Bronchial epithelial cell (primary cell): ENCODE measurements at places on chromosomes 7 and 10. TPM values are rescaled to one million over a fixed set of nuclear protein-coding genes. Genes with fewer than 3 reads are reported as not detected.

Gene NKX1-2
- total RNA-seq: 0.51 and 2.1 TPM in 2 replicates

DNA sequence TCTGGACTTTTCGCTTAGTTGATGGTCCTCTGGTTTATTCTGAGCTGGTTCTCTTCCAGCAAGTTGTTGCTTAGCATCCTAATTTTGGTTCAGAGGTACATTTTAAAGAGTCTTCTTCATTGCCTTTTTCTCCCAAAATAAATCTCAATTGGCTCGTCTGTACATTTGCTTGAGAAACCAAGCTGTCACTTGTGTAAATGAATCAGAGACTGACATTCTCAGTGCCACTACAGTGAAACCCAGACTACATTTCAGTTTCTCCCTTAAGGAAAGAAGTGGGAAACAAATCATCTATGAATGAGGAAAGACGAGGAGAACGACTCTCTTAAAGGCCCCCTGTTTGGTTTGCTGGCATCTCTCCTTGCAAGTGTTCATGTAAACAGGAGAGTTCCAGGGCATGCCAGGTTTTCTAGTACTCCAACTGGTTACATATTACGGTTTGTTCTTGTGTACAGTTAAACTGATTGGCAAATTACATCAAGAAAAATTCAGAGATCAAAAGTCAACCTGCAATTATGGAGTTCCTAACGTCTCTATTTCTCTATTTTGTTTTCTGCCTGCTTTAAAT, 654.6 kb downstream of the SH2D4B start:
- no peak for DNase-seq

DNA sequence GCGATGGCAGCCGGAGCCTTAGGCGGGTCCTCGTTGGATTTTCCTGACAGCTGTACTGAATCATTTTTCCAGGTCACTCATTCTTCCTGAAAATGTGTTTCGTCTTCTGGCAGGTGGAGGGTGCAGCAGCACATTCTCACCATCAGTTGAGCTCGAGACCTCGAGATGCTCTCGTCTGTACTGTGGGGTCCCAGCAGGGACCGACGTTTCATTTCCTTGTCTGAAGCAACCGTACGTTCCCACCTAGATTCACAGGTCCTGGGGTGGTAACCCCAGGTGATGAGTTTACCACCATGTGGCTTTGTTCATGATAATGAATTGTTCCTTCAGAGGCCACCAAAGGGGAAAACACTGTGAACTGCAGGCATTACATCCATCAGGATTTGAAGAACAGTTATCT, 298.5 kb upstream of the FOXK1 start:
- DNase-seq: no peak

DNA sequence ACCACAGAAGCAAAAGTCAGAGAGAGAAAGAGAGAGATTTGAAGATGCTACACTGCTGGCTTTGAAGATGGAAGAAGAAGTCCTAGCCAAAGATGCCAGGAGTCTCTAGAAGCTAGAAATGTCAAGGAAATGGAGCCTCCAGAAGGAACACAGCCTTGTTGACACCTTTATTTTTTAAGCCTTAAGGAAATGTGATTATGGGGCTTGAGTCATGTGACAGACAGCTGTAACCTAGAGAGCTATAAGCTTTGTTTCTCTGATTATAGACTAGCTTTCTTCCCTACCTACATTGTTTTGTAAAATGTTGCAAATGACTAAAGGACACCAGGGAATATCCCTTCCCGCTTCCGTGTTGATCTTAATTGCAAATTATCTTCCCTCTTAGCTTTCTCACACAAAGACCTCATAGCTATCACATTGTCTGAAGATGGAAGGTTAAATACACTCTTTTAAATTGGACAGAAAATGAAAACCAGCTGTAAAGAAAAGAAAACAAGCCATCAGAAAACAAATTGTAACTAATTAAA, 199.9 kb downstream of the ARHGAP12 start:
- no peak for DNase-seq

Gene SLC16A9
- total RNA-seq: 2.9 and 7.8 TPM in 2 replicates

GRCh38 chr10:2790396-2791188, 276.8 kb upstream of the PFKP start:
- no peak for DNase-seq

- peak; percentile 98 for DNase-seq
Measured at GRCh38 chr10:5234106-5234860, 37.6 kb downstream of the AKR1C4 start.

GRCh38 chr7:158494162-158494586, 93.4 kb downstream of the PTPRN2 start:
- no peak for DNase-seq

- peak; percentile 10 for DNase-seq
Measured at GRCh38 chr7:48518092-48518491, 346.8 kb downstream of the ABCA13 start.

DNA sequence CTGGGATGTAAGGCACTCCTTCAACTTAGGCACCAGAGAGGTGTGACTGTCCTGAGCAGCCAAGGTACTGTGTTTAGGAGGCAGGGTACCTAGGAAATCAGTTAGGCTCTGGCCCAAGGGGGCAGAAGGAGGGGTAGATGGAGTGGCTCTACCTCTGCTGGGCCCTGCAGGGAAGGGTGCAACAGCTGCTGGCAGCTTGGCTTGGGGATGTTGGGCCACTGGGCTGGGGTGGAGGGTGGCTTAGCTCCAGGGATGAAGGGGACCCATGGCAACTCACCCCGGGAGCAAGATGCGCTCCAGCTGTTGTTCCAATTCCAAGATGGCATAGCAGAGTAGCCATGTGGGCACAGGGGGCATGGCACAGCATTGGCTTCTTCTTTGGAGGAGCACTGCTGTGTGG, 42.1 kb downstream of the NEURL1 start:
- DNase-seq: no peak

DNA sequence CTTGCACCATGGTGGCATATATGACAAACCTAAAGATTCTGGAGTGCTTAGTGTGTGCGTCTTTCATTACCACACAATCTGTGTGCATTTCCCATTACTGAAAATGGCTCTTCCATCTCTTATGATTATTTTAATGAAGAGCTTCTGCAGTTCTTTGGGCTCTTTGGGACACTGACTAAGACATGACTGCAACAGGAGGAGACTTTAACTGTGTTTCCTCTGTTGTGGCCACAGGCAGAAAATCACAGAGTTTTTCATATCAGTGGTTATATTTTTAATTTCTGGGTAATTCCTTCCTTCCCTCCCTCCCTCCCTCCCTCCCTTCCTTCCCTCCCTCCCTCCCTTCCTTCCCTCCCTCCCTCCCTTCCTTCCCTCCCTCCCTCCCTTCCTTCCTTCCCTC, 58.1 kb downstream of the WNT2 start:
- no peak for DNase-seq

DNA sequence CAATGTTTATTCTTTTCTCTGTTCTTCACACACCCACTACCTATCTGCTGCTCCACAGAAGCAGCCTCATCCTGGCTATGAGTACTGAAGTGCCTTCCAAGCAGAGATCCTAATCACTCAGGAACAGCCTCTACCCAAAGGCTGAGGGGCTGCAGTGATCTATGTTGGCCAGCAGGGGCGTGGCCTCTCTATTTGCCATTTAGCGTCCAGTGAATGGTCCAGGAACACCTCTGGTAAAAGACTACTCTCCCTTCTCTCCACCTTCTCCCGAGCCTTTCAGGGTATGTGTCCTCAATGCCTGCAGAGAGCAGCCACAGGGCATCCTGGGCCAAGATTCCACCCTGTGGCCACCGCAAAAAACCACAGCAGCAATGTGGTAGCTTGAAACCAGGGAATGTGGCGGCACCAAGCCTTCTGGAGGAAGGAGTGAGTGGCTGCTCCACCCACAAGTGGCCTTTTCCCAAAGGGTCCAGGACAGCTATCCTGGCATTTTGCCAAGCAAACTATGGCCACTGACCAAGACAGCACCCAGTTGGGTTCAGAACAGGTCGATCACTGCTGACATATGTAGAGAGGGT, 70.9 kb downstream of the SYPL1 start:
- DNase-seq: no peak

Gene CDC14C
- not detected in 2 replicates for total RNA-seq

DNA sequence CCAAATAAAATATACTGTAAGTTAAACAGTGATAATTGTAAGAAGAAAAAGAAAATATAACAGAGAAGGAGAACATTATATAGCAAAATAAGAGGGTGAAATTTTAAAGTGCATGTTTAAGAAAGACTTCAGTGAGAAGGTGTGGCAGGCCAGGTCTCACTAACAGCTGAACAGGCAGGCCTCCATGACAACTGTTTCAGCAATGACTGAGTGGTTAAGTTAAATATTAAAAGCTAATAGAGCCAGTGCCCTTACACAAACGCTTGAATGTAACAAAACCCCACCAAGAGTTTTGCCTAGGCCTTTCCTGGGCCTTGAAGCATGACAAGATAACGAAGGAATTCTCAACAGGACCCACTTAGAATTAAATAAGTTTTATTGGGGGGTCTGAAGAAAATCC, 32.6 kb downstream of the CFAP43 start:
- DNase-seq: no peak

Gene NRAP
- not detected in 2 replicates for total RNA-seq

GRCh38 chr7:146660839-146661238, 544.2 kb downstream of the CNTNAP2 start:
- DNase-seq: no peak

DNA sequence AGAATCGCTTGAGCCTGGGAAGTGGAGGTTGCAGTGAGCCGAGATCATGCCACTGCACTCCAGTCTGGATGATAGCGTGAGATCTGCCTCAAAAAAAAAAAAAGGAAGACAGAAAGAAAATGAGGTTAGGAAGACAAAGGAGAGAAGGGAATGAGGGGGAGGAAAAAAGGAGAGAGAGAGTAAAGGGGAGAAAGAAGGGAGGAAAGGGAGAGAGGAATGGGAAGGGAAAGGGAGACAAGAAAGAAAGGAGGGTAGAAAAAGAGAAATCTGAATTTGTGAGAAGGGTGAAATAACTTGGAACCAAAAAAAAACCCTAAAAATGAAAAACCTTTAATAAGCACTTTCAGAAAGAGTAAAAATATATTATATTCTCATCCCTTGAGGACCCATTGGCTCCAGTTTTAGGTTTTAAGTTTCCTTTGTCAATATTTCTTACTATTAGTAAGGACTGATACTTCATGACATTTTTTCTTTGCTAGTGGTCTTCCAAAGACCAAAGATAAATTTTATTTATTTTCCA, 54.9 kb downstream of the POT1 start:
- no peak for DNase-seq

Gene IGFBP1
- total RNA-seq: under 0.01 and 0.13 TPM in 2 replicates

DNA sequence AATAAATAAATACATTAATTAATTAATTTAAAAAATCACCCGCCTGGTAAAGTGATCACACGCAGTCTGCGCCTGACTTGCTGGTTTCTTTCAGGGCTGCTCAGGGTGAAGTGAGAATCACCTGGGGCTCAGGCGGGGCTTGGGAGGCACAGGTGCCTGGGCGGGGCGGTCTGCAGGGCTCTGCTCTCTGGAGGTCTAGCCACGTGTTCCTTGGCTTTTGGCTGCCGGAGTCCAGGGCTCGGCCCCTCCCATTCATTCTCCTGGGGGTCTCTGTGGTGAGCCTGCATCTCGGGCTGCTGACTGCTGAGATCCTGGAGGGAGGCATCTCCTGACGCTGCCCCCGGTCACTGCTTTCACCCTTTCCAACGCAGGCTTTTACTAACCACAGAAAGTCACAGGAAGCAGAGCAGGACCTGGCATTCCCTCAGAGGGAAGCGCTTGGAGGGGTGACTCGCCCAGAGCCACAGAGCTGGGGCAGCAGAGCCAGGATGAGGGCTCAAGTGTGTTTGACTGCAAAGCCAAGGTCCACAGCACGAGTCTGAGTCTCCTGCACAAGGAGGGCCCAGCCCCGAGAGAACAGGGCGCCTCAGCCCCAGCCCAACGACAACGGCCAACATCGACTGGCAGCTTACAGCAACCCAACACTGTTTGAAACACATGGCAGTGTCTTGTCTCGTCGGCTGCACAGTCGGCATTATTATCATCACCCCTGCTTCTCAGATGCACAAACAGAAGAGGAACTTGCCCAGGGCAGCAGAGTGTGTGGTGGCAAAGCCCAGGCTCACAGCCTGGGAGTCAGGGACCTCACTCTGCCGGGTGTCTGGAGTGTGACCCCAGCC, 22.4 kb upstream of the MNX1 start:
- no peak for DNase-seq

GRCh38 chr10:69787681-69788080, 14.0 kb upstream of the COL13A1 start:
- DNase-seq: no peak

DNA sequence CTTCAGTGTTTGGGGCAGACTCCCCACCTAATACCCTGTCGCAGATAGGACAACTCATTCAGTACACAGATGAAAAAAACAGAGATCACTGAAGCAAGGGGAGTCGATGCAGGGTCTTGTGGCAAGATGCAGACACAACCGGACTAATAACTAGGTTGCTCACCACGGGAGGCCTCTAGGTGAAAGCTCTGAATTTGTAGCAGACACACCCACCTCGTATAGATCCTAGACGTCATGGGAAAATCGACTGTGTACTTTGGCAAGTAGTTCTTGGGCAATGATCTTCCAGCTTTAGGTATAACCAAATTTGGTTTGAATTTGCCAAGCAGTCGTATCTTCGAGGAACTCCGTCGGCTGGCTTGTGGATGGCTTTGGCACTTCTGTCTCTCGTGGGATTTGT, 88.1 kb downstream of the TCF7L2 start:
- DNase-seq: no peak

DNA sequence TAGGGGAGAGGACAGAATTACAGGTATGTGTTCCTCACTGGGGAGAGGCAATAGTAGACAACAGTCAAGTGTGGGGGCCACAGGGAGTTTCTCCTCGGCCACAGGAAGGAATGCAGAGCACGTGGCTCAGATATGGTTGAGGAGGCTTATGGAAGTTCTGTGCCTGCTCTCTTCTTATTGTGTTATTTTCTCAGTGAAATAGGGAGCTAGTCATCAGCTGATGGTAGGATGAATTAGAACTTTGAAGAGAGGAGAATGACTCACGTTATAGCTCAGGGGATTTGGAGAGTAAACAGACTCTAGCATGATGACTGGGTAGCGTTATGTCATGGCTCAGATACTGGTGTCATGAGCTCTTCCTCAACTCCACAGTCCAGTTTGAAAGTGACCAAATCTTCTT, 308.3 kb upstream of the IGFBP3 start:
- peak; percentile 95 for DNase-seq

GRCh38 chr7:31129067-31129466, 77.0 kb downstream of the ADCYAP1R1 start:
- DNase-seq: no peak

GRCh38 chr10:56622335-56622973, 261.4 kb upstream of the ZWINT start:
- no peak for DNase-seq

DNA sequence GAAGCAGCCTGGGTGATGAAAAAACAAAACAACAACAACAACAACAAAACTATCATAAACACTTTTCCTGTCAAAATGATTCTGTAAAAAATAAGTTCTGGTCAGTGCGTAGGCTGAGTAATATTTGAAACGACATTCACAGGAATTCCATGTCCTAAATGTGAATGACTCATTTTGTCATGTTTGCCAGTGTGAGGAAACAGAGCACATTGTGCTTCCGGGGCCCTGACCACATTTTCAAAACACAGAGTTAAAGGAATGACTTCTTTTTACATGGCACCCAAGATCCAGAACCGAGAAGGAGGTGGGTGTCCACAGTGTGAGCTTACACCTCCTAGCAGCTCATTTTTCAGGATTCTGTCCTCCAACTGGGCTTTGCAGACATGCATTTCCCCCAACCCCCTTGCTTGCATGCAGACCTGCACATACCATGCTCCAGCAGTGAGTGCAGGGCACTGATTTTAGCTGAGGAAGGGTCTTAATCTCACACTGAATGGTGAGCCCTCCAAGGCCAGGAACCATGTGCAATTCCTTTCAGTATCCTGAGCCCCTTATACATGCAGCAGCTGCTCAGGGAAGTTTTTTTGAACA, 3.0 kb downstream of the CLRN3 start:
- peak; percentile 68 for DNase-seq
